ENCODE measurements at places on chromosomes 6 and 20.
A peak's percentile ranks its signal among the peaks of the same experiment; 100 is the strongest.

DNA sequence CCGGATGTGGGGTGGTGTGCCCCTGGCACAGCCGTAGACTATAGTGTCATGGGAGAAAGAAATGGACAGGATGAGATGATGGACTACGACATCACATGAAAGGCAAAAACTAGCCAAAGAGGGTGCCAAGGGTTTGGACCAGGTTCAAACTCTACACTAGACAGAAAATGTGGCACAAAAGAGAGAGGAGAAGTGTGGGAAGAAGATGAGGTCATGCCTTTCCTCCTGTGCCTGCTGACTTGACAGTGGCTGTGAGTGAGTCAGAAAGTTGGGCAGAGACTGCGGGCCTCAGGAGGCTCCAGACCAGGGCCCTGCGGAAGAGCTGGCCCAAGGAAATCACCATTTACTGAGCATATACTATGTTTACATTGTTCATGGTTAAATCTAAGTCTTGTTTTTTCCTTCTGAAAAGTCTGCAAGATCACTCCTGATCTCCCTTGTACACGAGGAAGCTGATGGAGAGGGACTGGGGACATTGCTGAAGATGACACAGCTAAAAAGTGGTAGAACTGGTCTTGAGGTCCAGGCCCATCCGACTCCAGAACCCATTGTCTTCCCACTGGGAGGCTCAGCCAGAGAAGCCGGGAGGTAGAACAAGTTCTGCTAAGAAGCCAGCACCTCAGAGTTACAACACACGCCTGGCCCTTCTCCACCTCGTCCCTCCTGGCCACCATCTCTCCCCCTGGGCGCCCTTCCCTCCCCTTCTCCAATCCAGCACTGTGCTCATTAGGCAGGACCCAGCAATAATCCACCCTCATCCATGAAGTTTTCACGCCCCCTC lies 35.6 kb downstream of the CNKSR3 start:
- peak; percentile 65 for DNase-seq

DNA sequence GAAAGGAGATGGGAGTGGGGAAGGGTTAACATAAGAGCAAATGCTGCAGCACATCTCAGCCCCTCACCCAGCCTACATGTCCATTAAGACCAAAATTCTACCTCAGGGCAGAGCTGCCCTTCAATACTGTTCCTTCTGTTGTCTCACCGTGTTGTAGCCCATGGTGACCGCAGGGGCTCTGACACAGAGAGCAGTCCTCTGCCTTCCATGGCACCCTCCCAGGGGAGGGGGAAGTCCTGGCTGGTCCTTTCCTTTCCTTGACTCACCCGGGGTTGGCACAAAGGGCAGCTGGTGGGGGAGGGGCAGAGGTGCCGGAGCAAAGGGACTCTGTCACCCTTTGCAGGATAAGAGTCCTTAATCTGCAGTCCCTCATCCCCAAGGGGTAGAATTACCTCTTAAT lies 15.2 kb downstream of the NKX2-2 start:
- DNase-seq, result no peak

GRCh38 chr6:151038616-151039015 lies 173.1 kb downstream of the MTHFD1L start:
- no peak for DNase-seq

DNA sequence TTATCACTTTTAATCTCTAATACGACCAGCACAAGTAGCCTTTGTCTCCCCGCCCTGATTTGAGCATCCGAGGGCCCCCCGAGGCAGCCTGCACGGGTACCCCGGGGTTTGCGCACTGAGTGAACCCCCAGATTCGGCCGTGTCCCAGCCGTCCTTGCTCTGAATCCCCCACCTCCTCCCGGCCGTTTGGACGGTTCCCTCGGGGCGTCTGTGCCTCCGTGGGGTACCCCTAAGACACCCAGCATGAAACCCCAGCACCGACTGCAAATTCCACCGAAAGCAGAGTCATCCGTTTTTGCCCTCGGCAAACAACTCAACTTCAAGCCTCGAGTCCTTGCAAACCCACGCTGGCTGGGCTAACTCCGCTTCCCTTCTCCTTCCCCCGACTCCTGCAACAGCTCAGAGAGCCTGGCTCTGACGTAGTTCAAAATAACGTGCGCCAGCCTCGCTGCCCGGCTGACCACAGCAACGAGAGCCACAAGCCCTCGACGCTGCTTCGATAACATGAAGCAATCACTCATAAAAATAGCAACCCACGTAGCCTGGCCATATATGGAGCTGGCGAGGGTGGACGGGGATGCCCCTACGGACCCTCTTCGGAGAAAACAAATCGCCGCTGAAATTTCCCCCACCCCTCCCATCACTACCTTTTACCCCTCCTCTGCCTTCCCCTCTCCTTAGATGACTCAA lies 764 bp upstream of the SNAP25 start:
- DNase-seq, result no peak

GRCh38 chr6:34227761-34228421 lies 8.8 kb upstream of the HMGA1 start:
- DNase-seq, result no peak

GRCh38 chr6:31422587-31422986 lies 19.2 kb downstream of the MICA start:
- no peak for DNase-seq

- no peak for DNase-seq
Observed at GRCh38 chr6:13538084-13538483, 36.3 kb upstream of the SIRT5 start.

DNA sequence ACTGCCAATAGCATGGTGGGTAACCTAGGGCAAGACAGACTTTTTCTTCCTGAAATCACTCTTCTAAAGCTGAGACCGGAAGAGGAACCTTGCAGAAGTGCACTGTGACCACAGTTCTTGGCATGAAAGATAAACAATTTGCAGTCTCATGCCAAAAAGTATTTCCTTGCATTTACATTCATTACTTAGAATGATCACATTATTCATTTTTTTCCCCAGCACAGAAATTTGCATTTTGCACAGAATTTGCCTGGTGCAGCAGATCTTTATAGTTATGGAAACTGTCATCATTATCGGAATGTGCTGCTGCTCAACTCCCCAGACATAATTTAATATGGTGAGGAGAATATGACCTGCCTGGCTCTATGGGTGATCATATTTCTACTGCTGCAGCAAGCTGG lies 42.2 kb upstream of the EDN3 start:
- no peak for DNase-seq

DNA sequence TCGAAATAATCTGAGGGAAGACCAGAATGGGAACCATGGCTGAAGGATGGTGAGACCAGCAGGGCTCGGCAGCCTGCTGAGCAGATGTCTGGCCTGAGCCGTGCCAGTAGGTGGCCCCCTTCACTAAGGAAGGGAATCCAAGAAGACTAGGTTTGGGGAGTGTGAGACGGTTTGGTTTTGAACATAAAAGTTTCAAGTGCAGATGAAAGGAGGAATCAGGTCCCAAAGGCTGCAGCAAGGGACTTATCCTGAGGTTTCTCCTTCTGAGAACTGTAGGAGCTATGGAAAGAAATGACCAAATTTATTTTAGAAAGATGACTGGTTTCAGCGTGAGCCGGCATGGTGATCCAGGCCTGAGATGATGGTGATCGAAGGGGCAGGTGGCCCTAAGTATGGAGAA lies 4.6 kb upstream of the OSER1 start:
- DNase-seq, result peak; percentile 17

All from pulmonary artery endothelial cell (primary cell).